CD4-positive, alpha-beta T cell treated with Interleukin-17A for 1 hour (primary cell): ENCODE measurements at places on chromosomes 4 and X.
A peak's percentile ranks its signal among the peaks of the same experiment; 100 is the strongest.

GRCh38 chr4:16659079-16659478 is 239.4 kb downstream of the LDB2 start:
- DNase-seq = no peak

DNA sequence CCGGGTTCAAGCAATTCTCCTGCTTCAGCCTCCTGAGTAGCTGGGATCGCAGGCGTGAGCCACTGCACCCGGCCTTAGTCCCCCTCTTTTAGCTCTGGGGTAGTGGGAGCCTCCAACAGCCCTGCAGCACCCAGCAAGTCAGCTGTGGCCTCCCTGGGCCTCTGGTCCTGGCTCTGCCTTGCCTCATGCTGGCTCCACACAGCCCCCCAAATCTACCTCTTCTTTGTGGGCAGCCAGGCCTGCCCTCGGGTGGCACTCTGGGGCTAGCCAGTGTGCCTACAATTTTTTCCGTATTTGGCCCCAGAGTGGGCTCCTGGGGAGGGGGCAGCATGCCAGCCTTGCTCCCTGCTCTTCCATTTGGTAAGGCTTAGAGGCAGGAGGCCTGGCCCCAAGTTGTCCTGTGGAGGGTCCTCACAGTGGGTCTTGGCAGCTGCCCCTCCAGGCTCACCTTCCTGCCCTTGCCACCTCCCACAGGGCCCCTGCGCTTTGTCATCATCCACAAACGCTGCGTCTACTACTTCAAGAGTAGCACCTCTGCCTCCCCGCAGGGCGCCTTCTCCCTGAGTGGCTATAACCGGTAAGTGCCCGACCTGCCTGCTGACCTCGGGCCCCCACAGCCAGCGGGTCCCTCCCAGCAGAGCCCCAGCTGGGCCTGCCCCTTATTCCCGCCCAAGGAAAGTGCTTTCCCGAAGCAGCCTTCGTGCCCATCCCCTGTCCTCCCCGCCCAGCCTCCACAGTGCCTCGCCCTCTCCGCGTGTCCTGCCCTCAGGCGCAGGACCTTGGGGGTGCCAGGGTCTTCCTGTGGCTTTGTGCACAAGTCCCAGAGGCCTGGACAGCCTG is 21.0 kb upstream of the ADD1 start:
- DNase-seq = no peak

GRCh38 chrX:149494844-149495565 is 10.1 kb downstream of the IDS start:
- DNase-seq = peak; percentile 11

DNA sequence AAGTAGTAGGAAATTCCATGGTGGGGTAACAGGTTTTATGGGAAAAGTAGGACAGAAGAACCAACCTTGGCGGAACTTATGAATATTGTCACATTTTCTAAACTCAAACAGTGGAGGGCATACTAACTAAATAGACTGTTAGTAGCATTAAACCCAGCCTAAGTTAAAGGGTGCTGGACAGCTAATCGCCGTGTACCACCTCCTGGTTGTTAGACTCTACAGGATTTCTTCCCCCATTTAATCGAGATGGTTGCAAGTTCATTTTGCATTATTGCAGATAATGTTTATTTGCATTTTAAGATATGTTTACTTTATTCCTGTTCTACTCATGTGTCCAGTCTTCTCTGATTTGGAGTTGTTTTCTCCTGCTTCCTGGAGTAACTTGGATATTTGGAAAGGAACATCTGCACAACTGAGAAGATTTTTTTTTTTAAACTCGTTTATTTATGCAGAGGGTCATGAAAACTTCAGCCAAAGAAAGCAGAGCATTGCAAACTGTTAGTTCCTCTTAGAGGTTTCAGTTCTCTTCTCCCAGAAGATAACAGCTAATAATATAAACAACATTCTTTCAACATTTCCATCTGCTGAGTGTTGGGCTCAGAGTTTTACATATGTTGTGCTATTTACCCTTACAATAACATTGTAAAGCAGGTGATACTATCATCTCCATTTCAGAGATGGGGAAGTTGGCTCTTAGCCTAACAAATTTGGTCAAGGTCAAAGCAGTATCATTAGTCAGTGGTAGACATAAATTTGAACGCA is 51.5 kb upstream of the TBC1D9 start:
- DNase-seq = no peak

DNA sequence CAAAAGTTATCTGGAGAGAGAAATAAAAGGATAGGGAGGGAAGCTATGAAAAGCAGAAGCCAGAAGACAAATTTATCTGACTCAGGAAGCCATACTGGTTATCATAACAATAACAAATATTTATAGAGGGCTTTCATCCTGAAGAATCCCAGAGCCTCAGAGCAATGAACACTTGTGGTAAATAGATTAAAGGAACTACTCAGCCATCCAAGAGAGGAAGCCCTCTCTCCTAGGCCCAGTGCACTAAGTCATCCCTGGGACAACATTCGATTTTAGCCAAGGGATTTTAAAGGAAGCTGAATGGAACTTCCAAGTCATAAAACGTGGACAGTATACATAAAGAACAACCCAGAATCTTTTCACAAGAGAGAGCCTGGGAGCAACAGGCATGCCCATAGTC is 76.9 kb downstream of the COL4A6 start:
- no peak for DNase-seq

- DNase-seq = peak; percentile 62
These were observed 88.3 kb downstream of the NHSL2 start for GRCh38 chrX:71998836-71999509.
